ENCODE measurements at places on chromosomes 2 and 18. TPM values are rescaled to one million over a fixed set of nuclear protein-coding genes. Genes with fewer than 3 reads are reported as not detected.

DNA sequence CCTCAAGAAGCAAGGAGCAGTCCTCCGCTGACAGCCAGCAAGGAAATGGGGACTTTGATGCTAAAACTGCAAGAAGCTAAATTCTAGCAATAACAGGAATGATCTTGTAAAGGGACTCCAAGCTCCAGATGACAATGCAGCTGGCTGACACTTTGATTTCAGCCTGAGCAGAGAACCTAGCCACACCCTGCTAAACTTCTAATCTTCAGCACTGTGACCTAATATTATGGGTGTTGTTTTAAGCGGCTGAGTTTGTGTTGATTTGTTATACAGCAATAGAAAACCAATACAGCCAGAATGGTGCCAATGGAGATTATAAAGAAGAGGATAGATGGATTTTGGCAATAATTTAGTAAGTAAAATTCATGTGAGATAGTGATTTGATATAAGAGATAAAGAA, 196.7 kb upstream of the SPHKAP start:
- DNase-seq, result peak; percentile 39

The PTPRM gene
- 109 TPM for total RNA-seq

- peak; percentile 74 for DNase-seq
Observed at GRCh38 chr2:120613742-120614571, 121.7 kb upstream of the GLI2 start.

DNA sequence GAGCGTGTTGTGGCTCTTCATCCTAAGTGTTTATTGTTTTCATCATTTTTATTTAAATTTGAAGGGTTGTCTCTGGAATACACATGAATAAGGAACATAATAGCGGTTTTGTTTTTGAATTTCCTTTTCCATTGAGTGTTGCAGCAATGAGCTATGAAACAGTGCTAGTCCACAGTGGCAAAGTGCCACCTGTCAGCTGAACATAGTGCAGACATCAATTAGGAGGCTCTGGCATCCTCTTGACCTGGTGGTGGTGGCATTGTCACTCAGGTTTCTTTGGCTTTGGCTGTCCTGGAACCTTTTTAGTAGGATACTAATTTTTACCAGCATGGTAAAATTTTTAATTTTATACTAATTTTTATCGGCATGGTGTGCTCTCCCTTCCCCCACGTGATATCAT, 63.2 kb downstream of the UGGT1 start:
- no peak for DNase-seq

- no peak for DNase-seq
Observed at GRCh38 chr2:201204655-201205514, 21.9 kb downstream of the CASP10 start.

The GYPC gene
- 73.4 TPM for total RNA-seq

The C2orf69 gene
- 12.2 TPM for total RNA-seq

DNA sequence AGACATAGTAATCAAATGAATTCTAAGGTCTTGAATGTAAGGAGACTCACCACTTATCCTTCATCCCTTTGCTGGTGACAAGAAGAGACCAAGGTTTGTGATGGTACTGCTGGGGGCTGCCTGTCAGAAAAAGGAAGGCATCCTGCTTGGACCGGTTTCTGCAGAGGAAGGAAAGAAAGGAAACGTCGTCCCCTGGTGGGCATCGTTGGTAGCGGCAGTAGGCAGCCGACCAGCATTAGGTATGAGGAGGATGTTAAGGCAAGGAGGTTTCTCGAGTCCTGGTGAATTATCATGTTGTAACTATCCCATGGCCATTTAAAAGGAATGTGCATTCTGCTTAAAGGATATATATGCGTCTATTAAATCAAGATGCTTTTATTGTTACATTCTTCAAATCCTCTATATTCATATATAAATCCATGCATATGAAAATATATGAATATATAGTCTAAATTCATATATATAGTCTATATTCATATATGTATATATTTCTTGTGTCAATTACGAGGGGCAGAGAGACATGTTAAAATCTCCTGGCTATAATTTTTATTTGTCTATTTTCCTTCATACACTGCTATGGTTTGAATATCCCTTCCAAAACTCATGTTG, 94.4 kb upstream of the TGFA start:
- peak; percentile 83 for DNase-seq

The TDRD15 gene
- total RNA-seq, result not detected

DNA sequence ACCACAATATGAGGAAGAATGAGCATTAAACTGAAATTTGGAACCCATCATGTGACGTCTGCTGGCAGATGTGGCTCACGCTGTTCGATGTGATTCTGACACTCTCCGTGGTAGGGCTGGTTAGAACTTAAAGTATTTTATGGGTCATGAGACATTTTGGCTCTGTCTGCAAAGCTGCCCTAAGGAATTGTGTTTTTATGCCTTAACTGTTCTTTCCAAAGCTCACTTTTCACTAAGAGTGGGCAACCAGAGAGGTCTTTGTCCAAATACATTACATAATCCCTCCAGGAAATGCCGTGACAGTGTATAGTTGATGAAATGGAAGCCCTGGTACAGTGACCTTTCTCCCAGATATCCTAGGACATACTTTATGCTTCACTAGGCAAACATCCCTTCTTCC, 119.1 kb downstream of the AQP4 start:
- peak; percentile 17 for DNase-seq

DNA sequence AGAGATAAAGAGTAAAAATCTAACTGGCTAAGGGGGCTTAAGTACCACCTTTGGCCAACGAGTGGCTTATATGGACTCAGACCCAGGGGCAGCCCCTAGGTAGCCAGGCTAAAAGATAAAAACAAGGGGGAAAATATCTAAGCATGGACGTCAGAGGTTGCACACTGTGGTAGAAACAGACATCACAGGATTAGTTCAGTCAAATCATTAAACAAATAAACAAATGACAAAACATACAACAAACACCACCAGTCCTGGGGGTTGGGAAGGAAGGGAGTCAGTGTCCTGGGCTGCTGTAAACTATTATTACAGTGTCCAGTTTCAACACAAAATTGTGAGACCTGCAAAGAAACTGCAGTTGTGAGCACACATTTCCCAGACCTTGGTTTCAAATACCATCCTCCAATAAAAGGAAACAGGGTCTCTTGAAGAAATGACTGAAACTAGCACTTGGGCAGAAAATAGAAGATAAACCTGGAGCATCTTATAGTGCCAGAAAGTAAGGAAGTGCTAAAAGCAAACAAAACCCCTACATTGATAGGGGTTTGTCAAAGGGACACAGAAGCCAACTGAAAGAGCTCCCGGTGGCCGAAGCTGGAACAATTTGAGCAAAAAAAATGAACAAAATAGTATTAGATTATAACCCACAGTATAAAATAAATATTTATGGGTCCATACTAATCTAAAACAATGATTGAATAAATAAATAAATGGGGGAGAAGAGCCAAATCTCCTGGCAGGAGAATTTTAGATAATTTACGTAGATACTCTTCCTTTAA, 154.8 kb upstream of the KLF7 start:
- no peak for DNase-seq

DNA sequence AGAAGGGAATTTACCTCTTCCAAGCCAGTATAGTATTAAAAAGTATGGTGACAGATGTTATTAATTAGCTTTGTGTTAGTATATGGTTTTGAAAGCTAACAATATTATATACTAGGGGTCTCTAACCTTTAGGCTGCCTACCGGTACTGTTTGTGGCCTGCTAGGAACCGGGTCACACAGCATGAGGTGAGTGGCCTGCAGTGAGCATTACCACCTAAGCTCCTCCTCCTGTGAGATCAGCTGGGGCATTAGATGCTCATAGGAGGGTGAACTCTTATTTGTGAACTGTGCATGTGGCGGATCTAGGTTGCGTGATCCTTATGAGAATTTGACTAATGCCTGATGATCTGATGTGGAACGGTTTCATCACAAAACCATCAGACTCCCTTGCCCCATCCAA, 583.4 kb upstream of the CDH2 start:
- DNase-seq, result no peak

The IL36A gene
- total RNA-seq, result 0.72 TPM

GRCh38 chr2:226478109-226478809, 321.4 kb downstream of the IRS1 start:
- DNase-seq, result no peak

DNA sequence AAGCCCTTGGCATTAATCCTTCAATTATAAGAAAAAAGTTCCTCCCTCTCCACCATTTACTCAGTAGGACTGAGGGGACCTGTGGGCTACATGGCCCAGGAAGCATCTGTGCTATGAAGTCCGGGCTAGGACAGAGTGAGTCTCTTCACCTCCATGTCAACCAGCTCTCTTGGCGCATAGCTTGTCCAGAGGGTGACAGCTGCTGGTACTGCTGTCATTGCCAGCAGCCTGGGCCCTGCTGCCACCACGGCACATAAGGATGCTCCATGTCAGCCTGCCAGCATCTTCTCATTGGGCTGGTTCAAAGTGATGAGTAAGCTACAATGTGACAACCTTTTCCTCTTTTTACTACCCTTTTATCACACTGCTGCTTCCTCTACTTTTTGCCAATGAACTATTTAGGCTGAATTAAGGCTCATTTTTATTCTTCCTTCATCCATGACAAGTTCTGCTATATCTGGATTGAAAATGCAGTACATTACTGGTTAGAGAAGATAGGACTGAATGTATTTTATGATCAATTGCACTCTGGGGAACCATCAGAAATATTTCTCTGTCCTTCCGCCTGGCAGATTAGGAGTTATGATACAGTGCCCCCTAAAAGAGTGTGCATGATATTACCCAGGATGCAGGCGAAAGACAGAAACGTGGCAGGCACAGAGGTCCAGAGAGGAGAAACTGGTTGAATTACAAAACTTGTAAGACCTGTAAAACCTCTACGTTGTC, 258.9 kb upstream of the TNP1 start:
- peak; percentile 14 for DNase-seq

The GPR55 gene
- not detected for total RNA-seq

GRCh38 chr18:39781565-39781964, 2173.5 kb upstream of the PIK3C3 start:
- DNase-seq, result no peak

- peak; percentile 71 for DNase-seq
Observed at GRCh38 chr18:31241900-31242409, 76.0 kb upstream of the DSG1 start.

The ABHD1 gene
- 1.3 TPM for total RNA-seq

DNA sequence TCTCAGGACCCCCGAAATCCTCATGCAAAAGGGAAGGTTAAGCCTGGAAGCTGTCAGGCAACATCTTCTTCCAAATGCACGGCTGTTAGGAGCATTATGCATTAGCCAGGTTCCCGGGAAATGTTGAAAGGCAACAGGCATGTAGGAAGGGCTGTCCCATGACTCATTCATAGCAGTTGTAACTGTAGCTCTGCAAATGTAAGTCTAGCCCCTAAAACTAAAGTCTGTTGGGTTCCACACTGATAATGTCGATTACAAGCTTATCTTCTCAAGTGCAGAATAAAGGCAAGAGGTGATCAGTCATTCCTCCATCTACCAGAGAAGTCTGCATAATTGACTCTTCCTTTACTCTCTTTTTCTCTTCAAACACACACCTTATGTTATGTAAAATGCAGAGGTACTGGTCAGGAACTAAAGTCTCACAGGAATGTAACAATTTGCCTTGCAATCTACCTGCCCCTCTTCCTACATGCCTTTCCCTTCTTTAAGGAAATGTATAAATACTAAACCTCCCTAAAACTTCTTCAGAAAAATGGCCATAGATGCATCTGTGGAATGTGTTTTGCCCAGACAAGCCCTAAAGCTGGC, 99.8 kb downstream of the AKAIN1 start:
- no peak for DNase-seq

DNA sequence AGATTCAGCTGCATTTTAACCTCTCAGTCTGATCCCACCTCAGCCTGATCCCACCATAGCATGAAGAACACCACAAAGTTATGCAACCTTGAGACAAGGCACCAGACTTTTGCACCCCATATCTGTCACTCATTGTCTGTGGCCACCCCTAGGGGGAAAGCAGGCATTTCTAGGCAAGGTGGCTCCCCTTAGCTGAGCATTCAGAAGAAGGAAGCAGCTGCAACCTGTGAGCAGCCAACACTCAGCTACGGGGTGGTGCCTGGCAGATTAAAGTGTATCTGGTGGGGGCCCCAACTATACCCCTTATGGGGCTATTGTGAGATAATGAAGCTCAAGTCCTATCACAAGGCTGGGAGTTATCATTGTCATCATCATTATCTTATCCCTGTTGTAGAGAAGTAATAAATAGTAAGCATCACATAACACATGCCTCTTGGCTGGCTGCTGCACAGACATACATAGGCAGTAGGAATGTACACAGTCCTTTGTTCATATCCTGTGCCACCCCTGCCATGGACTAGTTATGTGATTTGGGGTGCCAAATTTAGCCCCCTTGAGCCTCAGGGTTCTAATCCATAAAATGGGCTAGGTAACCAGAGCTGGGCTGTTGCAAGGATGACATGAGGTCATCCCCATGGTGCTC, 20.6 kb upstream of the TMEM163 start:
- DNase-seq, result no peak

GRCh38 chr2:240906141-240906910, at the start of gene CROCC2:
Gene CROCC2 (plus strand): TSS chr2:240906336. CDS start chr2:240906514, 178 bp downstream.
- peak; percentile 51 for DNase-seq

The SLC5A7 gene
- 0.51 TPM for total RNA-seq

The CYTIP gene
- 1.7 TPM for total RNA-seq

- DNase-seq, result peak; percentile 9
Observed at GRCh38 chr2:155842103-155842502, 490.4 kb downstream of the NR4A2 start.

- peak; percentile 59 for DNase-seq
Observed at GRCh38 chr2:44949329-44950151, 8.0 kb downstream of the SIX3 start.

- DNase-seq, result no peak
Observed at GRCh38 chr2:4604767-4605166, 901.4 kb downstream of the DCDC2C start.

DNA sequence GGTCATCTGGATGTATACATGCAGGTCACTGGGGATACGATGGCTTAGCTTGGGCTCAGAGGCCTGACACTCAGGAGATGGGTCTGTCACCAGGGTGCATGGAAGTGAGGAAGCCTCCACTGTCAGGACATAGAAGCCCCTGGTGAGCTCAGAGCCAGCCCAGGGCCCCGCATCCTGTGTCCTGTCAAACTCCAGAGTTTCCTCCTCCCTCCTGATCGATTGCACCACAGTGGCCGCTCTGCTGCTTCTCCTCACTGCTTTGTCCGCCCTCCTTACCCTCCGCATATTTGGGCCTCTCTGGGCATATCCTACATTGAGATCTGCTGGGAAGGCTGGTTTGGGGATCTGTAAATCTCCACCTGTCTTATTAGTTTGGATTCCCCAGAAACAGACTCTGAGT, 37.5 kb upstream of the ATG16L1 start:
- DNase-seq, result no peak

The PKDCC gene
- 121 TPM for total RNA-seq

The REG3A gene
- not detected for total RNA-seq

DNA sequence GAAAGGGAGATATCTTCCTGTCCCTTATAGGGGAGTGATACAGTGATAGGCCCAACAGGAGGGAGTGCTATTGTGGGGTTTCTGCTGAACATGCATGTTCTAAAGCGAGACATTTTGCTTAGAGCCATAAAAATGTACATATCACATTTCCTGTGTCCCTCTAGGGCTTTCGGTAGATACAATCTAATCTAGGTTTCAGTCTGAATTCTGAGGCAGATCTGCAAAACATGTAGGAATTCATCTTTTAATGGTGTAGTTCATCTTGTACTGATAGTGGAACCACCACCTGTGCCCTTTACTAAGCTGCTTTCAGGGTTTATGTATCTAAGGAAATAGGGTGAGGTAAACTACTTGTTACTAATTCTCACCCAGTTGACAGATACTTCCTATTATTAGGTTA, 73.8 kb downstream of the SPTBN1 start:
- DNase-seq, result no peak

The TMEM17 gene
- 1.8 TPM for total RNA-seq

The HOXD13 gene
- total RNA-seq, result not detected

- DNase-seq, result peak; percentile 3
Observed at GRCh38 chr2:19933351-19933981, 31.7 kb upstream of the TTC32 start.

The GAL3ST2 gene
- total RNA-seq, result not detected

The ERMN gene
- not detected for total RNA-seq

Data from tongue (tissue), 3 donors.